ENCODE measurements at places on chromosomes 7 and 10. TPM values are rescaled to one million over a fixed set of nuclear protein-coding genes. Genes with fewer than 3 reads are reported as not detected.
A peak's percentile ranks its signal among the peaks of the same experiment; 100 is the strongest.

GRCh38 chr7:32479574-32480200, 10.5 kb downstream of the LSM5 start:
- peak; percentile 75 for DNase-seq

DNA sequence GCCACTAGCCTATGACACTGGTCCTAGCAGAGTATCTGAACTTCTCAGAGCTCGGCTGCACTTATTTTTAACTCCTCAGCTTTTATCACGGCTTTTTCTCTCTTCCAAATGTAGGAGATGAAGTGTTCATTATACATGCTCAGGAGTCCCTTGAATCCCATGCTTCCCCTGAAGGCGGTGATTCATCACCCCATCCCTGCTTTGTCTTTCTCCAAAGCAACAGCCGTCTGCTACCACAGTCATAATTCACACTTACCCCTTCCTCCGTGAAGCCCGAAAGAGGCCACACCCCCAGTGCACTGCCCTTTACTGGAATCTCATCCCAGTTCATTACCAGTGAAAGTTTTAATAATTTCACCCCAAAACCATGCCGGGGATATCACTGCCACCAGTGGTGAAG, 301.5 kb upstream of the SHH start:
- no peak for DNase-seq

DNA sequence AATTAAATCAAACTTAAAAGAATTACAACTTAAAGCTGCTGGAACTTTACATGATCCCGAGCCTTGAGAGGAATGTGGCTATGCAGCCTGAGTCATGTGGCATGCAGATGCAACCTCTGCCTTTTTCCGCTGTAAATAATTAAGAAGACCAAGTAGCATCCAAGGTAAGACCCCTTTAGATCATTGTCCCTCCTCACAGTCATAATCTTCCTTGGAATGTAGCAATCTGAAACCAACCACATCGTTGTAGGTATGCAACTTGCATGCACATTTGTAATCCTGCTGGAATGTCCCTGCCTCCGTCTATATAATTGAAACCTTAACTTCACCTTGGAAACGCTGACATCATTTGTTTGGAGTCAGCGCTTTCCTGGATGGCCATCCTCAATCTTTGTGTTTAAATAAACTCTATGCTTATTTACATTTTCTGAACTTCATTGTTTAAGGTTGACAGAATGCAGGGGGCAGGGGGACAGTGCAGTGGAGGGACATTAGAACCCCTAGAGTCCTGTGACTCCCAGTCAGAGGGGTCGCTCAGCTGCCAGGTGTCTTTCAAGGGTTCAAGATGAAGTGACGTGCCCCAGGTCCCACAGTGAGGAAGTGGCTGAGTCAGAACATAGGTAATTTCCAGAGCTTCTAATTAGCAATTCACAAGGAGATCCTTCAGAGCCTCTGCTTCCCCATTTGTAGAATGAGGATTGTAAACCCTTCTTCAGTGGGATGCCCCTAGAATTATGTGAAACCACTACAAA, 110.7 kb downstream of the RALA start:
- no peak for DNase-seq

GRCh38 chr10:79142064-79142491, 73.3 kb downstream of the ZMIZ1 start:
- no peak for DNase-seq

DNA sequence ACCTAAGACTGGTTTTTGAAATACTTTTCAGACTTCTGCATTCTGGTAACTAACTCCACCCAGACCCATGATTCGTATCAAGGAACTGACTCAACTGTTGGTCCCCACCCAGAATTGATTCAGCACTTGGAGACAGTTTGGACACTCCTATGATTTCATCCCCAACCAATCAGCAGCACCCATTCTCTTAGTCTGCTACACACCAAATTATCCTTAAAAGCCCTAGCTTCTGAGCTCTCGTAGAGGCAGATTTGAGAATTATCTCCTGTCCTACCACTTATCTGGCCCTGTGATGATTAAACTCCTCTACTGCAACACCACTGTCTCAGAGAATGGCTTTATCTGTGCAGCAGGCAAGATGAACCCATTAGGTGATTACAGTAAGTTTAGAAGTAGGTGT, 7.7 kb upstream of the GSTO1 start:
- no peak for DNase-seq

GRCh38 chr10:17454161-17455014, at the start of gene ST8SIA6:
Gene ST8SIA6, minus strand, starts transcription at chr10:17454595. Its CDS starts 340 bp downstream, at chr10:17454255.
- peak; percentile 44 for DNase-seq

DNA sequence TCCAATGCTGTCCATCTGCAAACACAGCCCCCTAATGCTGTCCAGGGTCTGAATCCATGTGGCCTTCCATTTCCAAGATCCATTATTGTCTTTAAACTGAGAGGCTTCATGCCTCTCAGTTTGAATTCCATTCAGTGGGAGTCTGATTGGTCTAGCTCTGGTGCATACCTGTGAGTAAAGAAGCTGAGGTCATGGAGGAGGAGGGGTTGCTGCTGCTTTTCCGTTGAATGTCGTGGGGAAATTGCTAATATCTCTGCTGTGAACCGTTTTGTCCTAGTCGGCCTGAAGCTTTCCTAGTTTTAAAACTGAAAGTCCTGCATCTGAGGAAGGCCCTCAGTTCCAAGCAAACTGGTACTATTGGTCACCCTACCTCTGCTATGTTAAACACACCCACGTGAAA, 17.7 kb downstream of the SH2D4B start:
- no peak for DNase-seq

DNA sequence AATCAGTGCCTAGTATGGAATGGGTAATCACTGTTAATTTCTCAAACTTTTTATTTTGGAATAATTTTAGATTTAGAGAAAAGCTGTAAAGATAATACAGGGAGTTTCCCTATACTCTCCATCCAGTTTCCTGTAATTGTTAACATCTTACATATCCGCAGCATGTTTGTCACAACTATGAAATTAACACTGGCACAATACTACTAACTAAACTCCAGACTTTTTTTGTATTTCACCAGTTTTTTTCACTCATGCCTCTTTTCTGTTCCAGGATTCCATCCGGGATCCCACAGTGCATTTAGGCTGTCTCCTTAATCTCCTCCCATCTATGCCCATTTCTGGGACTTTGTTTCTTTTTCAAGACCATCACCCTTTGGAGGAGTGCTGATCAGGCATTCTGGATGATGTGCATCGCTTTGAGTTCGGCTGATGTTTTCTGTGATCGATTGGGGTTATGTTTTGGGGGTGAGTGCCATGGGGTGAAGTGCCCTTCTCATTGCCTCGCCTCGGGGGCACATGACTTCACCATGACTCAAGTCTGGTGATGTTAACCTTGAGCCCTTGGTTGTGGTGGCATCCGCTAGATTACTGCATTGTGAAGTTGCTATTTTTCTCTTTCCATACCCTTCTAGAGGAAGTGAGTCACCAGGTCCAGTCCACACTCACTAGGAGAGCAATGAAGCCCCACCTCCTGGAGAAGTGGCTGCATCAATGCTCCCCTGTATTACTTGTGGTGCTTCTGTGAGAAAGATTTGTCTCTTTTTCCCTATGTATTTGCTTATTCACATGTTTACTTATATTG, 43.9 kb upstream of the GRB10 start:
- no peak for DNase-seq

GRCh38 chr10:48454302-48455054, 148.0 kb downstream of the MAPK8 start:
- DNase-seq: no peak

DNA sequence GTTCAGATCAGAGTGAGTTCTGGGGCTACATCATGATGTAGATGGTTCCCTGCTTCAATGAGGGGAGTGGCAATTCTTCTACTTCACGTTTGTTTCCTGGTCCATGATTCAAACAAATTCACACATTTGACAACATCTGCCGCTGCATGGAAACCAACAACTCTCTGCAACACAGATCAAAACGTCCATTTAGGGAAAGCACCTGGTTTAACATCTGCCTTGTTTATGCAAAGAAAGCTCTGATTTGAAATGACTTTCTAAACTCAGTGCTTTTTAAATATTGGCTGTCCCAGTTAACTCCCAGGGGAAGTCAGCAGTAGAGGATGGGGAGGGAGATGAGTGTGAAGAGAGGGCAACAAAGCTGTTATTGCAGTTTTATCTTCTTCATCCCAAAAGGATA, 93.8 kb downstream of the GAD2 start:
- no peak for DNase-seq

DNA sequence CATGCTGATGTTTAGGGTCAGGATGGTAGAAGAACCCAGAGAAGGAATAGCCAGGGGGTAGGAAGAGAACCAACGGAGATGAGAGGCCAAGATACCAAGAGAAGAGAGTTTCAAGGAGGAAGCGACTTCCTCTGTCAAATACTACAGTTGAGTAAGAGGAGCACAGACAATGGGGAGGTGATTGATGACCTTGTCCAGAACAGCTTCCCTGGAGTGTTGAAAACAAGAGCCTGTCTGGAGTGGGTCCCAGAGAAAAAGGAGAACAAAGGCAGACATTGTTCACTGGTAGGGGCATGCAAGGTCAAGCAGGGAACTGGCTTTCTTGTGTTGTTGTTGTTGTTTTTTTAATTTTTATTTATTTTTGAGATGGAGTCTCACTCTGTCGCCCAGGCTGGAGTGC, 9.6 kb upstream of the TRIM56 start:
- no peak for DNase-seq

- no peak for DNase-seq
Measured at GRCh38 chr10:46226232-46226631, 60.6 kb upstream of the ANTXRL start.

- no peak for DNase-seq
Measured at GRCh38 chr10:129078746-129079145, 388.3 kb upstream of the MGMT start.

DNA sequence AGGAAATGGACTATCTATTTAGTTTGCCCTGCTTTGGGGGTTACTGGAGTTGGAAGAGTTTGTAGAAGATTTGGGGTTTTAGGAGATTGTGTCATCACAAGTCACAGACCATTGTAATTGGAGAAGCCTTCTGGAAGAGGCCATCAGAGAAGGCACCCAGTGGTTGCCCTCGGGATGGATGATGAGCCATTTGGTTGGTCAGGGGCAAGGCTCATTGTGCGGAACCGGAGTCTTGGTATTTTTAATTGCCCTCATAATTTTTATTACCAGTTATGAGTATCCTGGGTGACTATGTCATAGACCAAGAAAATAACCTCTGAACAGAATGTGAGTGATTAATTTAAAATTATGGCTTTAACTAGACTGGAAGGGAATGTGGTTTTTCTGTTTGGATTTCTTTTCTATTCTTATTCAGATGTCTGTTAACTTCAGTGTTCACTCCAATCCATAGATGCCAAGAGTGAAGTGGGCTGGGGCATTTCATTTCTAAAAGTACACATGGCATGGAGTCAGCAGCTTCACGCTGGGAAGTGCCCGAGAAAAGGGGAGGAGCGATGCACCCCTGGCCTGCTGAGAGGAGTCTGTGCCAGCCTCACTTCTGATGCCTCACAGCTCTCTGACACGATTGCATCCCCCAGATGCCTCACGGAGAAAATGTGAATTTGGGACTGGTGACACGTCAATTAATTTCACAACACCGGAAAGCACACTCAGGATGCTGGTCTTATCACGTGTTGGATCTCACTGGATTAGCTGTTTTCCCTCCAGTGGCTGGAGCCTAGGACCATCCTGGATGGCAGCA, 225.6 kb upstream of the IGFBP3 start:
- peak; percentile 17 for DNase-seq

- DNase-seq: no peak
Measured at GRCh38 chr10:120432209-120432608, 24.8 kb upstream of the PLPP4 start.

DNA sequence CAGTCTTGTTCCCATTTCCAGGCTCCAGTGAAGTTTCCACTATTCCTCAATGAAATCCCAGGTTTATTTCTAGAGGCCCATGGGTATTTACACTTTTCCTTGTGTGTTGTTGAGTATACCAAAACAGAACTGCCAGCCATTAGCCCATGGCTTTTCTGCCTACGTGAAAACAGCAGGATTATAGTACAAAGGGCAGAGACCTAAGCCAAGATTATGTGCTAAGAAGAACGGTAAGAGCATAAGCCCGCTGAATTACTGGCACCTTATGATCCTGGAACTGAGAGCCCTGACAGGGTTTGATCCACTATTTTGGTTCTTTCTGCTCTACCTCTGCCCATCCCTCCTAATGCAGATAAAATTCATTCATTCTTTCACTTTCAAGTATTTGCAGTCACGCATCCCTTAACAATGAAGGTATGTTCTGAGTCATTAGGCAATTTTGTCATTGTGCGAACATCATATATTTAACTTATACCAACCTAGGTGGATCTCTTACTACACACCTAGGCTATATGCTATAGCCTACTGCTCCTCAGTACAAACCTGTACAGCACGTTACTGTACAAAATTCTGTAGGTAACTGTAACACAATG, 16.0 kb downstream of the SEMA3C start:
- DNase-seq: no peak

DNA sequence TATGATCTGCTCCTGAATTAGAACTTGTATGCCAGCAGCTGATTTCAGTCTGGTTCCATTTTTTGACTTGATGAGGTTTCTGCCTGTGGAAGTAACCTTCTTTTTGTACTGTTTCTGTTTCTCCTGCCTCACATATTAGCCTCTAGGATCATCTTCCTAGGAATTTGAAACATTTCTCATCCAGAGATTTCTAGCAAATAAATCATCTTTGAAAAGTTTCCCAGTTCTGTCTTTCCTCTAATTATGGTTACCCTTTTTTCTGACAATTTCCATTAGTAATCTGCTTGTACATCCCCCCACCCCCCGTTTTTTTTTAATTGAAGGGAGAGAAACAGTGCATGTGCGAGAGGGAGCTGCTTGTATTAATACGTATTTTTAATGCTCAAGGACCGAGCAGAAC, 92.2 kb downstream of the NRF1 start:
- no peak for DNase-seq

GRCh38 chr7:32117837-32118236, 47.6 kb upstream of the PDE1C start:
- DNase-seq: no peak

- DNase-seq: no peak
Measured at GRCh38 chr7:21469894-21470293, 42.0 kb downstream of the SP4 start.

- no peak for DNase-seq
Measured at GRCh38 chr10:95485056-95485844, 75.9 kb downstream of the SORBS1 start.

GRCh38 chr7:88040694-88041093, 106.6 kb downstream of the ADAM22 start:
- no peak for DNase-seq

DNA sequence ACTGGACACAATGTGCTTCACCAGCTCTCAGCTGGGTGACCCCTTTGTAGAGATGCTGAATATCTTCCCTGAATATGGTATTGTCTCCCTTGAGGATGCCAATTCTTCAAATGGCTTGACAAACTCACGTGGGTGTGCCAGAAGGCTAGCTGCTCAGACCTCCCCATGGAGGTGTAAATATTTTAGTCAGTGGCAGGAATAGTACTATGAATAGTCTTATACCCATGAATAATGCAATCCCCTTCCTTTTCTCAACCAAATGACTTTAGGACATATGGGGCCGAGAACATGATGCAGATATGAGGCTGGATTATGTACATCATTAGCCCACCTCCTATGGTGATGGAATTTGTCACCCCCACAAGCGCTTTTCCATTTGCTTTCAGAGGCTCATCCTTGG, 401.8 kb downstream of the ADRA2A start:
- DNase-seq: no peak

Gene C10orf62
- total RNA-seq: not detected

Gene LRIT1
- total RNA-seq: not detected

Gene GLCCI1
- 4.6 TPM for total RNA-seq

Gene WDR37
- 11.9 TPM for total RNA-seq

Gene SLC18A3
- total RNA-seq: not detected

Gene ADAM22
- 16.8 TPM for total RNA-seq

Gene GPRIN2
- total RNA-seq: 3.5 TPM

Gene DGKB
- total RNA-seq: not detected

Gene LOXL4
- total RNA-seq: 23.7 TPM

Gene ANKRD30A
- not detected for total RNA-seq

Gene TMEM270
- total RNA-seq: not detected

Gene EMX2
- total RNA-seq: not detected

Gene CPED1
- 8.4 TPM for total RNA-seq

Gene SLC16A12
- not detected for total RNA-seq

Measured in stomach (tissue), 19 donors.